ENCODE measurements at places on chromosomes 16 and 17.
A peak's percentile ranks its signal among the peaks of the same experiment; 100 is the strongest.

- DNase-seq, result peak; percentile 43
Measured at GRCh38 chr16:3182608-3183444, 5.2 kb upstream of the OR1F1 start.

GRCh38 chr17:38917259-38917658 lies 8.2 kb upstream of the LASP1NB start:
- DNase-seq, result no peak

- DNase-seq, result peak; percentile 56
Measured at GRCh38 chr16:11302977-11303376, 21.8 kb upstream of the PRM1 start.

GRCh38 chr17:13265311-13265710 lies 247.5 kb upstream of the ELAC2 start:
- DNase-seq, result no peak

- DNase-seq, result no peak
Measured at GRCh38 chr17:76082326-76083251, 3.6 kb downstream of the ZACN start.

- DNase-seq, result no peak
Measured at GRCh38 chr16:58498341-58499091, 1.4 kb upstream of the NDRG4 start.

- DNase-seq, result no peak
Measured at GRCh38 chr16:31213877-31214707, at the start of gene TRIM72. TSS of gene TRIM72 (plus strand) at chr16:31214119. CDS start at chr16:31214739, 620 bp downstream.

DNA sequence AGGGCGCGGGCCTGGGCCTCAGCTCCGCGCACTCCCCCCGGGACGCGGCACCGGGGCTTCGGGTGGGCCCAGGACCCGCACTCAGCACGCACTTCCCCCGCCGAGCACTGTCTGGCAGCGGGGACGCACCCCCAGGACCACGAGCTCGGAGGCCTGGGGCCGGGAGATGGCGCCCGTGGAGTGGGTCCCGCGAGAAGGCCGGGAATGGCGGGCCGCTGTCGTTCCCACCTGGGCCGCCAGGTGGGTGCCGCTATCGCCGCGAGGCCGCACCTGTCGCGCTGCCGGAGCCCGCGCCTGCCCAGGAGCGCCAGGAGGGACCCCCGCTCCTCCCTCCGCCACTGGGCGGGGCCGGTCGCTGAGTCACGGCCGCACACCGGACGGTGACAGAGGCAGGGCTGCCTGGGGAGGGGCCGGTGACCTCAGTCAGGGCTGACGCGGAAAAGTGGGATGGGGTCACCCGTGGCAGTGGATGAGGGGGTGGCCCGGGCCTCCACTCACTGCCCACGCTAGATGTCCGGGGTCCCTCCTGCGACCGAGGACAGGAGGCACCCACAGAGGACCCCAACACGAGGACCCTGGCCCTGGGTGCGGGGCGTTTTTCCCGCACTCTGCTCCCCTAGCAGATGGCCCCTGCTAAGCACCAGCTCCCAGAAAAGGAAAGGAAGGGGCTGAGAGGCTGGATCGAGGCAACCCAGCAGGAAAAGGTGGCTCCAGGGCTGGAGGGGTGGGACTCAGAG lies 6.9 kb upstream of the ACTG1 start:
- peak; percentile 69 for DNase-seq

All from NCI-H2081 (cell line).